ENCODE measurements at places on chromosomes 5 and 9.

DNA sequence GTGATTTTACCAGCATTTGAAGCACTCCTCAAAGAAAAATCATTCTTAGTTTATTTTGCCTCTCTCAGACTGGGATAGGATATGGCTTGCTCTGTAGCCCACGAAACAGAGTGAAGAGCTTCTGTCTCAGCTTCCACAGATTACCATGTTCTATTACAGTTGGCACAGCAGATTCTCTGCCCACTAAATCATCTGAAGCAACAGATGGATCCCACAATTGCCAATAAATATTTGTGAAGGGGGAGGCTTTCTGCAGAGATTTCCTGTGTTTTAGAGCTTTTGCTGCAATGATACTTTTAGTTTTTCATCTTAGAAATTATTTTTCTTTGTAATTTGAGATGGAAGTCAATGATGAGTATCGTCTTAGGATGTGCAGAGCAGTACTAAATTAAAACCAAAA, 12.3 kb upstream of the MAP3K1 start:
- no peak for DNase-seq

DNA sequence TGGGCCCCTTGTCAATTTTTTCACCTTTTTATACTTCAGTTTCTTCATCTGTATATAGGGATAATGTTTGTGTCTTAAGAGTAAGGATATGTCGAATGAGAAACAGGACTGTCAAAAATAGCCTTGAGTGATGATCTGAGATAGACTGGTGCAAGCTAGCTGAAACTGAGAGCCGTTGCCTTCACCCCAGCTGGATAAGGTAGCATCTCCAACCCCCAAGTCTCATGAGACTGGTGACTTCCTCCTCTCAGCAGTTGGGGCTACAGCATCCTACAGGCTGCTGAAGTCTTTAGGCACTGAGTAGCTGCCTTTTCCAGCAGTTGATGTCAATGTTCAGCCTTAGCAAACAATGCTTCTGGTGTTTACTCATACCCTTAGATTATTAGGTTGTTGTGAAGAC, 330.2 kb downstream of the OSTF1 start:
- DNase-seq, result no peak

DNA sequence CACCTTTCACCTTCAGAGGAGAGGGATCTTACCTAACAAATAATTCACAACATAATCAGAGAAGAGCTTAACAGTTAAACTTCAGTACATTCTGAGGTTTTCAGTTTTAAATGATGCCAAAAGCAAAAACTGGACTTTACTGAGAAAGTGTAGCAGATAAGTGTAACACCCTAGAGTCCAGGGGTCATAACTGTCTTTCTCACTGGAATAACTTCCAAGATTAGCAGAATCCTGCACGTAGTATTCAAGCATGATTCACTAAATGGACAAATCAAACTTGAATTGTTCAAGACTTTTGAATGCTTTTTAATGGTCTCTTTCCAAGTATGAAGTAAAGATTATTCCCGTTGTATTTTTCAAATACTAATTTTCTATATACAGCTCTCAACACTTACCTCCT, 180.1 kb upstream of the NREP start:
- no peak for DNase-seq

DNA sequence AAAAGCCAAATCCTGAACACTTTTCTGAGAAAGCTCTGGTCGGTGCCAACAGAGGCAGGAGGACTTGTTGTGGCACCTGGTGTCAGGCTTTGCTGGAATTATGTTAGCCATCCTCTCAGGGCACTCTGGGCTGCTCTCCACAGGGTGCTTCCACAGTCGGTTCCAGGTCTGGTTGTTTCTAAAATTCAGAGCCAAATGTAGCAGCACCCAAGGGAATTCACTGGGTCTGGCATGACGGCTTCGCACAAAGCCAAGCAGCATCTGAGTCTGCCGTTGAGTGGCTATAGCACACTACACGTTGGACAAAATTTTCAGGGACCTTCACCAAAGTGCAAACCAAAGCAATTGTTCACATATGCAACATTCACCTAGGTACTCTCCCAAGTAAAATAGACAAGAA, 110.2 kb downstream of the PJA2 start:
- no peak for DNase-seq

GRCh38 chr9:122080986-122081385, 12.1 kb downstream of the TTLL11 start:
- no peak for DNase-seq

DNA sequence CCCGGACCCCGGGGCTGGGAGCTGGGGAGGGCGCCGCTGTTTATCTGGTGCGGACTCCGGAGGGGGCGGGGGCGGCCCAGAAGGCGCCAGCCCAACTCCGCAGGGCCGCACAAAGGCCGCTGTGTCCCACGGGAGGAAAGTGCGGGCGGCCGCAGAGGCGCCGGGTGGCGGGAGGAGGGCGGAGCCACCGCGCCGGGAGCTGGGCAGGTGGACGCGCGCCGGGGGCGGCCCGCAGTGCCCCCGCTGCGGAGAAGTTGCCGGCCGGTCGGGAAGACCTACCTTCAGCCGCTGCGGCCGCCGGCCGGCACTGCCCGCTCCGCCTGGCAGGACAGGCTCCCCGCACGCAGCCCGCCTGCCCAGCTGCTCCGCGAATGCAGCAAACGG, 43.6 kb downstream of the NACC2 start:
- no peak for DNase-seq
